ENCODE measurements at places on chromosomes 7 and 10. TPM values are rescaled to one million over a fixed set of nuclear protein-coding genes. Genes with fewer than 3 reads are reported as not detected.

GRM3 gene
- total RNA-seq: not detected

SLC26A5 gene
- not detected for total RNA-seq

HOXA10 gene
- total RNA-seq: 9.9 TPM

RET gene
- under 0.01 TPM for total RNA-seq

SPOCK2 gene
- under 0.01 TPM for total RNA-seq

SORCS1 gene
- not detected for total RNA-seq

GNGT1 gene
- not detected for total RNA-seq

TYSND1 gene
- total RNA-seq: 10.6 TPM

TBX20 gene
- total RNA-seq: not detected

TRPV6 gene
- total RNA-seq: not detected

ARHGAP22 gene
- 87.6 TPM for total RNA-seq

KIAA1217 gene
- 7.3 TPM for total RNA-seq

PBLD gene
- 2.2 TPM for total RNA-seq

NUDT13 gene
- 2.9 TPM for total RNA-seq

LBX1 gene
- not detected for total RNA-seq

NDUFB8 gene
- total RNA-seq: 122 TPM

SMKR1 gene
- total RNA-seq: 0.59 TPM

SYT15 gene
- under 0.01 TPM for total RNA-seq

SPAM1 gene
- total RNA-seq: not detected

GRID1 gene
- total RNA-seq: not detected

AQP1 gene
- 1.6 TPM for total RNA-seq

Measured in subcutaneous preadipocyte (primary cell).